Inflammatory macrophage treated with lipopolysaccharide for 4 hours (primary cell): ENCODE measurements at places on chromosomes 6 and 20.
A peak's percentile ranks its signal among the peaks of the same experiment; 100 is the strongest.

GRCh38 chr6:39961178-39961577, 26.9 kb upstream of the MOCS1 start:
- no peak for DNase-seq

DNA sequence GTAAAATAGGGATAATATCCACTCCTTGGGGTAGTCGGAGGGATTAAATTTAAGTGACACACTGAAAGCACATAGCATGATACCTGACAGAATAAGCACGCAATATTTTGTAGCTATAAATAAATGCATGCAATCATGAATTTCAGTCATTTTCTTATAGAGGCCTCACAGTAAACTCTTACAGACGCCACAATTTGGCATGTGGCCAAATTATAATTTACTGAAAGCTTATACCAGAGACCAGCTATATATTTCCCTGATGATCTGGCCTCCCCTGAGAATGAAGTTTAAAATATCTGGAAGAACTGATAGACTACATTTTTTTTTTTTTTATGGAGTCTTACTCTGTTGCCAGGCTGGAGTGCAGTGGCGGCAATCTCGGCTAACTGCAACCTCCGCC, 40.9 kb downstream of the QRSL1 start:
- no peak for DNase-seq

- peak; percentile 63 for DNase-seq
Measured at GRCh38 chr6:116424001-116424400, 37.2 kb upstream of the CALHM6 start.

- DNase-seq: no peak
Measured at GRCh38 chr6:82364087-82365015, 734 bp downstream of the TPBG start.

GRCh38 chr6:87391334-87391733, 16.4 kb upstream of the CFAP206 start:
- peak; percentile 21 for DNase-seq

DNA sequence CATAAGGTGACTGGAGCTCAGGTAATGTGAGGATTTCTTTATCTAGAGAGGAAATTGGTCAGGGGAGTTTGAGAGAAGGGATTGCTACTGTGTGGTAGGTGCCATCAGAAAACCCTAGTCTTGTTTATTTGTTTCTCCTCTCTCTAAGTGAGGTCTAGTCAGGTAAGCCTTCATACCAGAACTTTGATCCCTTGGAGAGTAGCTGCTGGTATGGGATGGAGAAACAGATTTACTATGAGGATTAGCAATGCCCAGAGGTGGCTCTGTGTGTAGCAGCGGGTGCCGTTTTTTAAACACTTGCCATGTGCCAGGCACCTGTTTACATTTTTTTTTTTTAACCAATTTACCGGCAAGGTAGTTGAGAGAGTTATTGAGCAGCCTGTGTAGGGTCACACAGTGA, 19.5 kb downstream of the CMTR1 start:
- DNase-seq: no peak

DNA sequence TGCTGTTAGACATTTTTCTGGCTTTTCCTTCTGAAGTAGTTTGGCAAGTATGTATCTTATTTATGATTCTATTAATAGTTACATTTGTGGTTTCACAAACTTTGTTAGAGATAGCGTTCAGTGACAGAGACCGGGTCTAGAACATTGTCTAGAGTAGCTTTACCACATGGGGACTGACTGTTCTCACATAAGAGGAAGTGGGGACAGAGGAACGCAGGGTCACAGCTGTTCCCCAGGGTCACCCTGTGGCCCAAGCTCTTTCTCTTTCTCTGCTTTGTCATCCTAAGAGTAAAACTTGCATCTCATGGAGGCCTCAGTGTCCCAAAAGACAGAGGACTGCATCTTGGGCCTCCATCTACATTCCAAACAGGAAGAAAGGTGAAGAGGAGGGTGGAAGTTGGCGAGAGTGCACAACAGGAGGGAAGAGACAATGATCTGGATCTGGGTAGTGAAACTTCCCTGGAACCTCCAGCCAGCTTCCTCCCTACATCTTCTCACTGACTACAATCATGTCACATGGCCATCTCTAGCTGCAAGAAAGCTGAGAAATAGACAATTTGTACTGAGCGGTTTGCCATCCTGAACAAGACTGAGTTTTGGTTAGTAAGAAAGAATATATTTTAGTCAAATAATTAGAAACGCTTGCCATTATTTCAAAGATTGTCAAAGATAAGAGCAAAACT, 645.8 kb upstream of the ARID1B start:
- peak; percentile 23 for DNase-seq

- DNase-seq: no peak
Measured at GRCh38 chr6:141443032-141443431, 689.7 kb upstream of the GJE1 start.

DNA sequence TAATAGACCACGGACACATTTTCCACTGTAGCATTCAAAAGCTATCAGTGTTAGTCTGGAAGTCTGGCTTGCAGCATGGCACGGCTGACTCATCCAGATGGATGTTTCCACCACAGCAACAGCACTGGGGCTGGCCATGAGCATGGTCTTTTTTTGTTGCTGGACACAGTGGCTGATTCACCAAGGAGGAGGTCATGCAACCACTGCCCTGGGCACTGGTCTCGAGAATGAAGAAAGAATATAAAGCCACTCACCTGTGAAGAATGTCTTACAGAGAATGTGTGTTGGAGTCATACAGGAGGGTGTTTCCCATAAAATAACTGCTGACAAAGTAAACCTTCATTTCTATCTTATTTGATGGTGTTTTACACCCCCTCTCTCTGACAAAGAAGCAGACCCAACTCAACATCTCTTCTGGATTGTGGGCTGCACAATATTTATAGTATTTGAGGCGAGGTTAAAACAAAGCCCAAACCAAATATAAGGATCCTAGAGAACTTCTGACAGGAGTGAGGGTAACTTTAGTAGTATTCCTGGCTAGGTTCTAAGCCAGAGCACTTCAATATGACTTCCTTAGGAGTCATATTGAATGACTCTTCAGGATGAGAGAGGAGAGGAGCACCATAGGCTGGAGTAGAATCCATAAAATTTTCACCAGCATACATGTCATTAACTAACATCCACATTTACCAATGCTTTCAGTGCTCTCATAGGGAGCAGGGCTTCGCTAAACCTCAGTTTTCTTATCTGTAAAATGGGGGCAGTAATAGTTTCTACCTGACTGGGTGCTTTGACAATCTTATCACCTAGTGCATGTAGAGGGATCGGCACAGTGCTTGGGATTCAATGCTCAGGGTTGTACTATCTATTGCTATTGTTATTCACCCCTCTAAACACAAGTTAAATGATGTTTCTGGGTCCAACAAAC, 121.4 kb downstream of the KIF13A start:
- DNase-seq: no peak

- no peak for DNase-seq
Measured at GRCh38 chr6:18269253-18269652, 4.9 kb upstream of the DEK start.

DNA sequence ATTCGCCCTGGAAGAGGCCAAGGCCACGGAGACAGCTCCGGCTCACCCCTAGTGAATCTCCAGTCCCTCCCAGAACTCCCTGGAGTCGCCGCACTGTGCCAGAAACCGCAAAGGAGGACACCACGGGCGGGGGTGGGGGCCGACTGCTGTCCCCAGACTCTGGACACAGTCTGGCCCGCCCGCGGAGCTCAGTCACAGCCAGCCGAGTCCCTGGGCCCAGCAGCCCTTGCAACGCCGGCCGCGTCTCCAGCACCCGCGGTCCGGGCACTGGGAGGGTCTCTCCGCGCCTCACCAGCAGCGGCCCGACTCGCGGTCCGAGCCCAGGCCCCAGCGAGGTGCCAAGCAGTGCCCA, 518 bp downstream of the PEX6 start:
- DNase-seq: peak; percentile 34

DNA sequence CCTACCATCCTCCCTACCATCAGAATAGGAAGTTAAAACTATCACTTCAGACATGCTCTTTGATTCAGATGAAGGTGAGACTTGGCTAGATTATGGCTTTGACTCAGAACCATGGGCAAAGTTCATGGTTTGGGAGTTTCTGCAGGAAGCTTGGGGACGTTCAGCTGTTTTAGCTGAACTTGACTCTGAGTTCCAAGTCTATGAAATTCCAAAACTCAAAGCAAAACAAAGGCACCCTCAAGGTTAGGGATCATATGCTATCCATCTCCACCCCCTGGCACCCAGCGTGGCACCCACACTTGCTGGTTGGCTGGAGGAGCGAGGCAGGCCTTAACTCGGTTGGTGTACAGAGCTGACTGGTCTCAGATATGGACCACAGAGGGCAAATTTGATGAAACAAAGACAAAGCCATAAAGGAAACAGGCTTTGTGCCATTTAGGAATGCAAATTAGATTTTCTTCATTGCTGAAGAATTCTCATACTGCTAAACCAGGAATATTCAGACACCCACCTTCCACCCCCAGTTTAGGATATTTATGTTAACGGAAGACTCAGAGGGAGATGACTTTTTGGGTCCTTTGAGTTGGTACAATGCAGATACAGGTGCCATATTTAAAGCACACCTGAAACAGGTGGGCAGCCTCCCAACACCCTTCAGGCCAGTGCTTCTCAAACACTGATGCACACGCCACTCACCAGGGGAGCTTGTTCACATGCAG, 88.4 kb upstream of the SLC22A16 start:
- no peak for DNase-seq

GRCh38 chr6:43509984-43510826, at the start of gene LRRC73:
TSS of gene LRRC73 (minus strand) at chr6:43510346. CDS start at chr6:43509785, 561 bp downstream.
- peak; percentile 78 for DNase-seq

DNA sequence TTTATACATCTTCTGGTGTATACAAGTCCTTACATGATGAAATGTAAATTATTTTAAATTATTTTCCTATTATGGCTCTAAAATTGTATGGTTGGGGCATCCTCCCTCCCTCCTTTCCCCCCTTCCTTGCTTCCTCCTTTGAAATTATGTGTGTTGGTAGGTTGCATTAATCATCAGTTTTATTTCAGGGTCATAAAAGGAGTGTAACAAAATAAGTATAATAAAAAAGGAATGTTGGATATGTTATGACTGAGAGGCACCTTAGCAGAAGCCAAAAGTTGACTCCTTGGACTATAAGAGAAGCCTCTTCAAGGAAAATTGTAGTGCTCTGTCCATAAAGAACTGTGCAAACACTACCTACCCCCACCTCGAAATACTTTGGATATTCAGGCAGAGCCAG, 46.6 kb upstream of the PTPRK start:
- DNase-seq: no peak

GRCh38 chr6:148316308-148316707, 26.3 kb upstream of the SASH1 start:
- no peak for DNase-seq

- peak; percentile 12 for DNase-seq
Measured at GRCh38 chr6:145137425-145137824, 597.9 kb downstream of the EPM2A start.

DNA sequence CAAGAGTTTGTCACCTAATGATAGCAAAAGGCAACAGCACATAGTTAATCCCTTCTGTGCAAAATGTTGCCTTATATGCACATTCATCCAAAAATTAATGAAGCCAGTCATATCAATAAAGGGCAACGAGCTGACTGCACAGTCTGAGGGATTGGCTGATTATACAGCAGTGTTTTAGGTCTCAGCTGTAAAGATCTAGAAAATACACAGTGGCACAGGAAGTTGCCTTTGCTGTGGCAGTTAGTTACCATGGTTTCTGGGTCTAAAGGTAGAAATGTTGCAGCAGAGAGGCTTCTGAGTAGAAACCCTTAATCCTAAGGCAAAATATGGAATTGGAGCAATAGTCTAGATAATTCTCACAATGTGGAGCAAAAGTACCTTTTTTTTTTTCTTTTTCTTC, 89.7 kb downstream of the SMPDL3A start:
- DNase-seq: no peak

- no peak for DNase-seq
Measured at GRCh38 chr20:53522026-53522425, 71.6 kb downstream of the ZNF217 start.
